AG04449 (cell line): ENCODE measurements at places on chromosomes 13 and 19.

- no peak for DNase-seq
Observed at GRCh38 chr19:41941410-41942202, 13.4 kb upstream of the ERFL start.

DNA sequence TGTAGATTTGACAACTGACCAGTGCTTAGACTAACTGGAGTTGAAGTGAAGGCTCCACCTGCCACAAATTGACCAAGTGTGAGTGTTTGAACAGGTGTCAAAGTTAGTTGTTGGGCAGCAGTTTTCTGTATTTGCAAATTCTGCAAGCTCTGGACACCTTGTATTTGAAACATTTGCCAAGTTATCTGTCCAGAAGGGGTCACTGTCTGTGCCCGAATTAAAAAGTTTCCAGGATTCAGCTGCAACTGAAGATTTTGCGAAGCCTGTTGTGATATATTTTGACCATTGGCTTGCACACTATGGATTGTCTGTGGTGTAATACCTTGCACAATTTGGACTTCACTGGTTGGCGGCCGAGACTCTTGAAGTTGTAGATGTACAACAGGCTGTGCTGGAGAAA lies 1690.7 kb downstream of the SLITRK5 start:
- DNase-seq: no peak

GRCh38 chr19:53883741-53884140 lies 1.7 kb downstream of the PRKCG start:
- no peak for DNase-seq

DNA sequence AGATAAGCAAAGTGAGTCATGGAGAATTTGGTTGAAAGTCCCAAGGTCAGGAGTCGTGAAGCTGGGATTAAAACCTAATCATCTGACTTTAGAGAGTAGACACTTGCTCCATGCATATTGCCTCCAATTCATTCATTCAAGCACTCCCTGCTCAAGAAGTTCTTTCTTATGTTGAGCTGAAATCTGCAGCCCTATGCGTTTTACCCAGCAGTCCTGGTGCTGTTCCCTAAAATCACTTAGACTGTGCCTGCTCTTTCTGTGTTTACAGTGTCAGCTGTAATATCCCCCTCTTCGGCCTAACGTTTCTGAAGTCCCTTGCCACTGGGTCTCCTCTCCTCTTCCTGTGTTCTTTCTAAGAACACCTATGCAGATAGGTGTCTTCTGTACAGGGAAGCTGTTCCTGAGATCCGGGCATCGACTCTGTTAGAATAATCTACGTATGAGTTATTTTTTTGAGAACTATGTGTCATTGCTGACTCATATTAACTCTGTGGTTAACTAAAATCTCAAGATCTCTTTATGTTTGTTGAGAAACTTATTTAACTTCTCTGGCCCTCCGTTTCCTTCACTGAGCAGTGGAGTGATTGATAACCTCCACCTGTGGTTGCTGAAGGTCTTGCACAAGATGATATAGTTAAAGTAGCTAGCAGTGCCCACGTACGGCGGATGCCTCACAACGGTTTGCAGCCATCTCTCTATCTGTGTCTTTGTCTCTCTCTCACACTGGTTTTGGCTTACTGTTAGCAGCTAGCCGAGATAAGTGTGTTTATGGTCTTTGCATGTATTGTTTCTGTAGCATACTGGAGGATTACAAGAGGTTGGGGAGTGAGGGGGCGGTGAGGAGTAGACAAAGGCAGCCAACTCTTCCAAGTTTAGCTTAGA lies 4.7 kb downstream of the ALOX5AP start:
- no peak for DNase-seq

DNA sequence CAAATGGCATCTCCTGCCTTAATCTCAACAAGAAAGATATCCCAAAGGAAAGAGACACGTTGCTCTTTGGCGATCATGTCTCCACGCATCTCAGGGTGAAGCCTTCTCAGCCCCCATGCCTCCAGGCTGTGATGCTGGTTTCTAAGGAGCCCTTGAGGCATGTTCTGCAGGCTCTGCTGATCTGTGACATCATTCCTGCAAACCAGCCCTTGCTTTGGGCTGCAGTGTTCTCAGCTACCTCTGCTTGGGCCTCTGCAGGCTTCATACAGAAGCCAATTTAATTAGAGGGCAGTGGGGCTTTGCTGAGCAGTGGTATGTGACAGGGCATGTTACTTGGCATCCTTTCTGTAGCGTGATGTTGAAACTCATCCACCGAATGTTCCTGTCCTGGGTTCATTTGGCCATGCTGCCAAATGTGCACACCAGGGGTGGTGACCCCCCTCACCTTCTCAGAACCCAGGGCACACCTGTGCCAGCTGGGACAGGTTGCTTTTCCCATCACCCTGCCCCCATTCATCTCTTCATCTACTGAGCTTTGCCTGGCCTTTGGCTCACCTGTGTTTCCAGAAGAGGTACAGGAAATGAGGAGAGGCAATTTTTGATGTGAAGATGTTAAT lies 230.9 kb downstream of the TEX29 start:
- no peak for DNase-seq

DNA sequence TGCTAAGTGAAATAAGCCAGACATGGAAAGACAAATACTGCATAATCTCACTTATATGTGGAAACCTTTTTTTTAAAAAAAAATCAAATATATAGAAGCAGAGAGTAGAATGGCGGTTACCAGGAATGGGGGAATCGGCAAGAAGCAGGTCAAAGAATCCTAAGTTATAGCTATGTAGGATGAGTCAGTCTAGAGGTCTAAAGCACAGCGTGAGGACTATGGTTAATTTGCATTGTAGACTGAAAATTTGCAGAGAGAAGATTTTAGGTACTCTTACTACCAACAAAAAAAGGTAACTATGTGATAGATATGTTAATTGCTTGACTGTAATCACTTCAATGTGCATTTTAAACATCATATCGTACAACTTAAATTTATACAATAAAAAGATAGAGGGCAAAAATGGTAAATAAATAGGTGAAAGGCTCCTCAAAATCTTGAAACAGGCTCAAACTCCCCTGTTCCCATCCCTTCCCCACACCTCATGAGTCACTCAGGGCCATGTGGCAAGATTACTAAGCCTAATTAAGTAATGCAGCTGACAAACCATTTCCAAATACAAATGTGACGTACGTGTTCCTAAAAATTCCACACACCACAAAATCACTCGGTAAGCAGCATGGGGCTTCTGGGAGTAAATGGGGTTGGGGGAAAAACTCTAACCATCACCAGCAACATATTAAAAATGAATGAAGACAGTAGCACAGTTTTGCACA lies 159.0 kb downstream of the USP12 start:
- DNase-seq: peak; percentile 33
